ENCODE measurements at places on chromosomes 11 and 22. TPM values are rescaled to one million over a fixed set of nuclear protein-coding genes. Genes with fewer than 3 reads are reported as not detected.

The PRMT3 gene
- 29.4 TPM for total RNA-seq

The OR4S1 gene
- total RNA-seq, result not detected

The MOGAT2 gene
- not detected for total RNA-seq

The PDGFB gene
- total RNA-seq, result 10.4 TPM

The MAP4K2 gene
- total RNA-seq, result 15.7 TPM

The CYTH4 gene
- total RNA-seq, result 9.8 TPM

The WNT7B gene
- total RNA-seq, result 8.4 TPM

The GLYATL1 gene
- total RNA-seq, result 5.0 TPM

The TSKU gene
- total RNA-seq, result 31.2 TPM

The PAFAH1B2 gene
- 111 TPM for total RNA-seq

The LMNTD2 gene
- total RNA-seq, result 0.33 TPM

The KRTAP5-9 gene
- total RNA-seq, result not detected

The CHRDL2 gene
- total RNA-seq, result not detected

The IGSF9B gene
- total RNA-seq, result 86.7 TPM

The SCGB1D2 gene
- not detected for total RNA-seq

The CACNA1I gene
- total RNA-seq, result 1.9 TPM

The OPCML gene
- total RNA-seq, result 23.2 TPM

The CASTOR1 gene
- 11.8 TPM for total RNA-seq

The C11orf65 gene
- total RNA-seq, result 4.2 TPM

The BRMS1 gene
- 21.7 TPM for total RNA-seq

The CASP1 gene
- 6.8 TPM for total RNA-seq

The DDI1 gene
- total RNA-seq, result not detected

The TRIM49C gene
- not detected for total RNA-seq

The MOB2 gene
- 34.3 TPM for total RNA-seq

The ARFIP2 gene
- total RNA-seq, result 59.3 TPM

The TRIM49 gene
- not detected for total RNA-seq

The OLFML1 gene
- 25.7 TPM for total RNA-seq

The OR5W2 gene
- not detected for total RNA-seq

The PTPN5 gene
- 3.8 TPM for total RNA-seq

The PNPLA5 gene
- total RNA-seq, result 0.16 TPM

The CNTF gene
- total RNA-seq, result 1.8 TPM
